Astrocyte of the hippocampus (primary cell): ENCODE measurements at places on chromosomes 7 and 10.

DNA sequence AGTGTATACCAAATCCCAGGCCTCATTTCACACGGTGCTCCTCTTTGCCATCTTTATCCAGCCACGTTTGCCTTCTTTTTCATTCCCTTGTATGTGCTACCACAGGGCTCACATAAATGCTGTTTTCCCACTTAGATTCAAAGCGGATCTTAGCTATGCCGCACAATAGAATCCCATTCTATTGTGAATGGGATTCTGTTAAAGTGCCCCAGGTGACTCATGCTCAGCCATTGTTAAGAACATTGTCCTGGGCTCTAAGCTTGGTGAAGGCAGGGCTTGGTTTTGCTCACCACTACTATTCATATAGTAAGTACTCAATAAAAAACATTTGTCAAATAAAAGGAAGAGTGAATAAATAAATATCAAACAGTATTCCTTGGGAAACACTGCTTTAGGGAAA lies 72.3 kb upstream of the PHYHIPL start:
- DNase-seq = no peak

- DNase-seq = no peak
Observed at GRCh38 chr7:6271694-6272440, 557 bp downstream of the CYTH3 start.

- no peak for DNase-seq
Observed at GRCh38 chr7:98252425-98253054, 508 bp upstream of the TECPR1 start.

GRCh38 chr7:6375348-6376101 lies 72.2 kb downstream of the DAGLB start:
- DNase-seq = peak; percentile 53

DNA sequence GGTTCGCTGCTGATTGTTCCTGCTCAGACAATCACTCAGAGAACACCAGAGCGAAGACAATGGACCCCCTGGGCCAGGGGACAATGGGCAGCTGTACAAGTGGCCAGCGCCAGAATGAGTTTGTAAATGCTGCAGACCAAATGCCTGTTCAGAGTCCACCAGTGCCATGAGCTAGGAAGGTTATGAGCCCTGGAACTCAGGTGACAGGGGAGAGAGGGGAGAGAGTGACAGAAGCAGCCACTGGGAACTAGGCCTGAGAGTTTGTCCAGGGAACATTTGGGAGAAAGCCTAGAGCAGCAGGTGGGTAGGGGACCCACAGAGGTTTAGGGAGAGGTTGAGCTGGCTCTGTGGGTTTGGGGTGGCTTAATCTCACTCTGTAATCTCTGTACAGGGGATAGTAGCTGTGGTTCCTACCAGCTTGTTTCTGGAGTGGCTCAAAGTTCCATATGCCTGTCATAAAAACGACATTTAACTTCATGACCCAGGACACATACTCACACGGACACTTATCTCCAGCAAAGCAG lies 60.4 kb downstream of the C10orf105 start:
- DNase-seq = no peak

DNA sequence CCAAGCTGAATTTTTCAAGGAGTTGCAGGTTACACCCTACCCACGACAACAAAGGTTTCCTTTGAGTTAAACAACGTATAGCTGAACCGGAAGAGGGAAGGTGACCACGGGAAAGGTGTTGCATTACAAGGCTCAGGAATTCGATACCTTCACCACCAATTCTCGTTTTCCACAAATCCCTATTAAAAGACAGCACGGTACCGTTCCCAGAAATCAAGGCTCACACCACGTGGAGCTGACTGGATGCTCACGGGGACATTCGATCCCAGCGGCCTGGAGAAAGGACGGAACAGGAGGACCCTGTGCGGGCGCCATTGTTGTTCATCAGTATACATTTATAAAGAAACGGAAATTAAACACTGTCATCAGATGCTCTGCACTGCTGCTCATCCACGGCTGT lies 56.4 kb downstream of the CTBP2 start:
- no peak for DNase-seq

DNA sequence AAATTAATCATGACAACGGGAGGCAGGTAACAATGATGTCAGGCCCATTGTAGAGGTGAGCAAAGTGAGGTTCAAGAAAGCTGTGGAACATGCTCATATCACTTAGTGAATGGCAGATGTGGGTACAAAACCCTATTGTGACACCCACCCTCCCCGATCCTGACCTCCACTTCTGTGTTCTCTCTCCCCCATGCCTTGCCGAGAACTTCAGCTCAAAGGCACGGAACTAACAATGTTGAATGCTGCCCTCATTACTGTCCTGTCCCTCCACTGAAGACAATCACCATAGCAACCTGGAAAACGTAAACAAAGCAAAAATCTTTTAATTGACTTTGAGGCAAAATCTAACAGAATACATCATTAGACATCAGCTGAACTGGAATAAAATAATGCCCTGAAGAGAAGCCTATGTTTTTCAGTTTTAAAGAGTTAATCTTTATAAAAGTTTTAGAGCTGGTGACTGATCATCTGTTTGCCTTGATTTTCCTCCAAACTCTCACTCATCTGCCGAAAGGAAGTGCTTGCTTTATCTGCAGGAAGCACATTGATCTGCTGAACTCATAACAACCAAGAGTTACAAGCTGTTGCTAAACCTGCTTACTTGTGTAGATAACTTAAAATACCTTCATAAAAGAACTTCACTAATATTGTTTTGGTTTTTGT lies 133.6 kb downstream of the CUBN start:
- peak; percentile 66 for DNase-seq

- DNase-seq = no peak
Observed at GRCh38 chr7:158055726-158056510, 531.7 kb downstream of the PTPRN2 start.

- DNase-seq = no peak
Observed at GRCh38 chr7:94418851-94419250, 24.2 kb downstream of the COL1A2 start.

GRCh38 chr7:30524545-30524944 lies 19.9 kb upstream of the GGCT start:
- DNase-seq = peak; percentile 8

GRCh38 chr7:119724041-119724792 lies 548.8 kb upstream of the KCND2 start:
- no peak for DNase-seq

DNA sequence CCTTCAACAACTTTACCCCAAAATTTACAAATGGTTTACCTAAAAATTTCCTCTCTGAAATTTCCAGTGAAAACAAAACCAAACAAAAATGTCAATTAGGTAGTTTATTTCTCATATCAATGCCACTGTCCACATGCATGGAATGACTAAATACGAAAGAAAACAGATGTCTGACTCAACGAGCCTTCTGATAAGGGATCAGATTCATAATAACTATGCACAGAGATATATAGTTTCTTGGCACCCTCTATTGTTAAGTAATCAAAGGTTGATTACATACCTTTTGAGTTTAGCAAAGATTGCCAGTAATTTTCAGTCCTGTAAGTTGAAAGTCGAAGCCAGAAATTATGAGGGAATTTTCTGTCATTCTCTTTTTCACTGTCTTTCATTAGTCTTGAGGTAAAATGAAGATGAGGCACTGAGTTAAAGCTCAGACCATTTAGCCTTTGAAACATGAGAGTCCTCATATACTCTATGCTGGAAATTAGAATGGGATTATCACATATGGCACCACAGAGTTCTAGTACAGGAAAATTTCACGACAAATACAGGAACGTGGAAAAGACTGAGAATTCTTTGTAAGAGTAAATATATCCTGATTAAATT lies 519.1 kb upstream of the ANKRD30A start:
- DNase-seq = no peak

DNA sequence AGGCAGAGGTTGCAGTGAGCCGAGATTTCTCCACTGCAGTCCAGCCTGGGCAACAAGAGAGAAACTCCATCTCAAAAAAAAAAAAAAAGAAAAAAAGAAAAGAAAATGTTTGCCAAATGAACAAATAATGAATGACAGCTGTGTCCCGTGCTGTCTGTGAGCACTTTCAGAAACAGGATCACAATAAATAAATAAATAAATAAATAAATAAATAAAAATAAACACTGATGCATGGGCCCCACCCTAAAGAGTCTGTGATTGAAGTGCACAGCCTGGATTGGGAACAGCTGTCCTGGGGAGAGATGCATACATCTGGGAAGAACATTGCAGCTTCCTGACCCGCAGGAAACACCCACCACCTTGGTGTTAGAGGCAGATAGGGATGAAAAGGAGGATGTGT lies 123.6 kb downstream of the NPTX2 start:
- no peak for DNase-seq

GRCh38 chr7:88254721-88255424 lies 35.0 kb upstream of the SRI start:
- peak; percentile 8 for DNase-seq

DNA sequence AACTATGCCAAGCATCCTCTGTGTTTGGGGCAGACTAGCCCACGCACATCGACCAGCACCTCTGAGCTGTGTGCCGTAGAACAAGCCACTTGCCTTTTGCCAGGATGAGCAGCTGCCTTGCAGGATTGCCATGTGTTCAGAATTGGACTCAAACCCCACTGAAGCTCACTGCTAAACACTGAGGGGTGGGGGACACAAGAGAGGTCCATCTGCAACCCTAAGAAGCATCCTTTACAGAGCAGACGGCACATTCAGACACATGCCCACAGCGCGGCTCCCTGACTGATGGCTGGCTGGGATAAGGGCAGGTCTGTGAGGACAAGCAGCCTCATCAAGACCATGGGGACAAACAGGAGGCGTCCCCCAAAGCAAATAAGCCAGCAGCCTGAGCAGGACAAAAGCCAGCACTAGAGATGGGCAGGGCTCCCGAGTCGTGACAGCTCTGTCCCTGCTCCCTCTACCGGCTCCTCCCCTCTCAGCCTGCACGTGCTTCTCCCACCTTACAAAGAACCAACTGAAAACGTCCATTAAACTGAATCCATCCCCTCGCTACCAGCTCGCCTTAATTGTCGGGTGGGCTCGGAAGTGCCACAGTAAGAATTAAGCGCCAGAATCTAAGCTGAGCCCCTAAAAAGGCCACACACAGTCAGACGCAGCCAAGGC lies 114.2 kb downstream of the PRKAG2 start:
- DNase-seq = no peak

DNA sequence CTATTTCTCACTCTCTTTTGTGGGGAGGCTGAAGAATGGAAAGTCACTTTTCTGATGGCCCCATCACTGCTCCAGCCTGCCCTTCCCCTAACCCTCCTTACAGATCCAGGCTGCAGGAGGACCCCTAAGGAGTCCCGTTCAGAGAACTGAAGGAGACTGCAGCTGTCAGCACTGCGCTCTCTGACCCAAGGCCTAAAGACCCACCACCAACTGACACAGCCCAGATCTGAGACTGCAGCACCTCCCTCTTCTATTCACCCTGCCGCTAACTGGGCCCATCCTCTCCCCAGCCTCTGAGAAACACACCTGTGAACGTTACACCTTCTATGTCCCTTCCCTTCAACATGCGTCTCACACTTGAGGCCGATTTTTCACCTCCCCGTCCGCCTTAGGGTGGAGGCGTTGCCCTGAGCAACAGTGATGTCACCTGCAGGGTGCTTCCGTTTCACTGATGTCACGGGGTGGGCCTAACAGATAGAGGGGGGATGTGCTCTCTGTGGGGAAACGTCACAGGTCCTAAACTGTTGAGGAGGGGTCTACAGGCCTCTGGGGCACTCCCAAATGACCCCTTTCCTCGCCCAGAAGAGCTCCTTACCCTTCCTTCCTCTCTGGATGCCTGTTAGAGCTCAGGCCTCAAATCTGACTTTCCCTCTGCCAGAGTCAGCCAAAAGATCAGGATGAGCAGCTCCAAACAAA lies 5.1 kb downstream of the ITPRIP start:
- peak; percentile 7 for DNase-seq

DNA sequence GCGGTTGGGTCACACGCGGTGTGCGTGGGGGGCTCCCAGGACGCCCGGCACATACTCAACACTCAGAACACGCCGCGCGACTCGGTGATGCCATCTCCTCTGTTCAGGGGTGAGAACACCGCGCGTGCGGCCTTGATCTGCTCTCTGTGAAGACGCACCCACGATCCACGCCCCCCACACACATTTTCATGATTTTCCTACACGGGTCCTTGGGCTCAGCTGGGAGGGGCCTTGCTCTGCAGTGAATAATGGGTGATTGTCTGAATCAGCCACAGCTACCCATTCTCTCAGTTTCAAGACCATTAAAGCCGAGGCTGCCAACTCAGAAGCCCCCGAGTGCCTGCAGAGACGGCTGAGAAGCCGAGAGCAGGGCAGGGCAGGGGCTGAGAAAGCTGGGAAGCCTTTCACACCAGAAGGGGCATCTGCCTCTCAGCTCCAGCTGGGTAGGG lies 54.3 kb upstream of the PDGFA start:
- DNase-seq = no peak

GRCh38 chr10:110708776-110709443 lies 64.8 kb downstream of the RBM20 start:
- DNase-seq = no peak

GRCh38 chr7:20642166-20642565 lies 26.7 kb downstream of the ABCB5 start:
- DNase-seq = peak; percentile 63

GRCh38 chr10:28072573-28072972 lies 73.7 kb upstream of the ODAD2 start:
- DNase-seq = no peak

GRCh38 chr7:34332006-34332405 lies 326.0 kb upstream of the NPSR1 start:
- DNase-seq = no peak

DNA sequence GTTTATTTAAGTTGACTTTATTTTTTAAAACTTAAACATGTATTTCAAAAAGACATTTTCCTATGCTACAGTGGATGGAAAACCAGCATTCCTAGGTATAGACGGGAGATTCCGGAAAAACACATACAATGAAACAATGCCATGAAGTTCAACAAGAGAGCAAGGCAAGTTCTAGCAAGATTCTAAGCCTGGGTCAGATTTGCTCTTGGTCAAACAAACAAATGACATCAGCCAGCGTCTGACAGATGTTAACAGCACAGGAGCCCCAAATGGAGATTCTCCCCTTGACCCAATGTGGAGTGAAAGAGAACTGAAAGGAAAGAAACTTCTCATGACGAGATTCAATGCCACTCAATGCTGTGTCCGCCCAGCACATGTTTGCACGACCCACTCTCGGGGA lies 149.9 kb downstream of the NEURL1 start:
- DNase-seq = no peak

- no peak for DNase-seq
Observed at GRCh38 chr7:130371046-130371445, 9.2 kb upstream of the CPA1 start.

- DNase-seq = no peak
Observed at GRCh38 chr7:99409806-99410205, 1.0 kb downstream of the BUD31 start.

DNA sequence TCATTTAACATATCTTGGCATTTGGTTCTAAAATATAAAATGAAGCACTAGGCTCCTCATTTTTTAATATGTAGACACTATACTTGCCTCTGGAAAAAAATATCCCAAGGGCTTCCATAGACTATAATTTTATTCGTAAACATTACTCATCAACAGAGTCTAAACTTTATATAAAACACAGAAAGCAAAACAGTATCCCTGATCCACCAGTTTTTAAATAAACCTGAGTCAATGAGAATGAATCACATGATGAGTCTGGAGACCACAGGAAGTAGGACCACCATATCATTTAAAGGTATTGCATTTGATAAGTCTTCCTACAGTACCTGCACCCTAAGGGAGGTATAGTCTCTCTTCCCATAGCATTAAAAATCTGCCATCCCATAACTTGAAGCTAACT lies 228.0 kb downstream of the DGKI start:
- no peak for DNase-seq

- DNase-seq = peak; percentile 56
Observed at GRCh38 chr7:23184709-23185359, 3.0 kb downstream of the NUP42 start.
